Fibroblast of the aortic adventitia (primary cell): ENCODE measurements at places on chromosomes 6 and 20. TPM values are rescaled to one million over a fixed set of nuclear protein-coding genes. Genes with fewer than 3 reads are reported as not detected.

- no peak for DNase-seq
These were observed 376.4 kb downstream of the CDH4 start for GRCh38 chr20:61628480-61628879.

The OXT gene
- total RNA-seq, result not detected in 2 replicates

The IRAK1BP1 gene
- 6.5 and 7.9 TPM in 2 replicates for total RNA-seq

DNA sequence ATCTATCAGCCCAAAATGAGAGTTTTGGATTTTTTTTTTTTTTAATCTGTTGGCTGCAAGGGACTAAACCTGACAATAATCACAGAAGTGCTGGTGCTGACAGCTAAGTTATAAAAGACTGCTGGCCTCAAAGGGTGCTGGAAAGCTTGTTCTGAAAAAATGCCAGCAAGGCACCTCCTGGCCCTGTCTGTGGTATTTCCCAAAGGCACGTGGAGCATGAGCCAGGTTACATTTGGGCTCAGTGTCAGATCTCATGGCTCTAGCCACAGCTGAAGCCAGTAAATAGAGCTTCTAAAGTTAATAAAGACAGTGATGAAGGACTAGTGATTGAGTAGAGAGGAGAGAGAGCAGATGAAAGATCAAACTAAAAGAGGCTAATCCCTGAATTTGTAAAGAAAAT, 178.9 kb downstream of the FUT9 start:
- DNase-seq, result no peak

DNA sequence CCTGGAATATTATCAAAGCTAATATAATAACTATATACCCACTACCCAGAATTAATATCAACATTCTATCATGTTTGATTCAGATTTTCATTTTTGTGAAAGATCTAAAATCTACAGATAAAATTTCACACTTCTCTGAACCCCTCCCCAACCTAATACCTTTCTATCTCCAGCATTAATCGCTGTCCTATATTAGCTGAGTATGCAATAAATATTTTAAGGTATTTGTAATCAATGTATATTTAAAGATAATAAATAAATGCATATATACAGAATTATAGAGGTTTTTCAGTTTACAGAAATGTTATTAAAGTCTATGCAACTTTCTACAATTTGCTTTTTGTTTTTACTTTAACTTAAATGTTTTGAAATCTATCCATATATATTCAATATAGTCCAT, 156.7 kb upstream of the NRSN1 start:
- DNase-seq, result no peak

The OR2J2 gene
- total RNA-seq, result not detected in 2 replicates

The EDN3 gene
- total RNA-seq, result not detected in 2 replicates

DNA sequence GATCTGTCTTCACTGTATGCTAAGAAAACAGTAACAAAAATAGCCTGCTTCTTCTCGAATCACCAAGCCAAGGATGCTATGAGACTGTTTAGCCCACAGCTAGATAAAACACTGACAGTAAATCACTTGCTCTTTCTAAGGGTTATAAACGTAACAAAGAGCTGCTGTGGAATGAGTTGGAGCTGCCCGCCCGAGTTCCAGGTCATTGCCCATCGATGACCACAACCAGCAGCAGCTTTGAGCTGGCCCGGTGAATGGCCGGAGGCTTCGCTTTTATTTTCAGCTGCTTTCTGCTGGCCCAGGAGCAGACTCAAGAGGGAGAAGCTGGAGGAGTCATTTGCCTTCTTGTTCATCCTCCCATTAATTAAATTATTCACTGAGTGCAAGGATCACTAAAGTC, 82.2 kb upstream of the CDH4 start:
- no peak for DNase-seq

GRCh38 chr20:18006684-18007083, 37.9 kb downstream of the MGME1 start:
- DNase-seq, result no peak

GRCh38 chr6:31356216-31356945, 598 bp downstream of the HLA-B start:
- peak; percentile 1 for DNase-seq

- no peak for DNase-seq
These were observed 21.2 kb upstream of the TTPAL start for GRCh38 chr20:44454306-44454963.

- no peak for DNase-seq
These were observed 117.2 kb downstream of the LCA5 start for GRCh38 chr6:79420054-79420453.

The PROKR2 gene
- total RNA-seq, result not detected in 2 replicates
